ENCODE measurements at places on chromosomes 2 and 18.

DNA sequence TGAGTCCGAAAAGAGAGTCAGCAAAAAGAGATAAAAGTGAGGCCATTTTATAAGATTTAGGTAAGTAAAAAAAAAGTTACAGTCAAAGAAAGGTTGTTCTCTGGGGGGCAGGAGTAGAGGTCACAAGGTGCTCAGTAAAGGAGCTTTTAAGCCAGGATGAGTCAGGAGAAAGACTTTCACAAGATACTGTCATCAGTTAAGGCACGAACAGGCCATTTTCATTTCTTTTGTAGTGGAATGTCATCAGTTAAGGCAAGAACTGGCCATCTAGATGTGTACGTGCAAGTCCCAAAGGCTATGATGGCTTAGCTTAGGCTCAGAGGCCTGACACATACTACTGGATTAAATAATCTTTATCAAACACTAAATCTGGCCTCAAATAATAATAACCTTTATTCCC, 1207.3 kb upstream of the FAM98A start:
- no peak for DNase-seq

DNA sequence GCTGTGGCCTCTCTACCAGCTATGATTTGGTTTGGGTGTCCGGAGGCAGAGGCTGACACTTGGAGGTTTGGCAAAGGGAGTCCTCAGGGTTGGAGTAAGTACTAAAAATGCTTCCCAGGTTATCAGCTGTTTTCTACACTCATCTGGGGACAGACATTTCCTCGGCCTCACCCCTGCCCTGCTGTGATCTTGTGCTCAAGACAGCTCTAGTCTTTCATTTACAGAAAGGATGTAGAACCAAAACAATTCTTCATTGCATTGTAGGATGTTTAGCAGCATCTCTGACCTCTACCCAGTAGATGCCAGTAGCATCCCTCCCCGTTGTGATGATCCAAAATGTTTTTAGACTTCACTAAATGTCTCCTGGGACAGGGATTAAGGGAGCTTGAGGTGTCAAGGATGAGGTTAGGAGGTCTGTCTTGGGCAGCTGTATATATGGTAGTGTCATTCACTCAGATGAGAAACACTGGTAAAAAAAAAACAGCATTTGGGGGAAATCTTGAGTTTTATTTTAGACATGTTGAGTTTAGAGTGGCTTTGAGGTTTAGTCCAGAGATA, 26.6 kb downstream of the CD28 start:
- DNase-seq: no peak

- no peak for DNase-seq
These were observed 331.1 kb downstream of the GULP1 start for GRCh38 chr2:188622601-188623260.

DNA sequence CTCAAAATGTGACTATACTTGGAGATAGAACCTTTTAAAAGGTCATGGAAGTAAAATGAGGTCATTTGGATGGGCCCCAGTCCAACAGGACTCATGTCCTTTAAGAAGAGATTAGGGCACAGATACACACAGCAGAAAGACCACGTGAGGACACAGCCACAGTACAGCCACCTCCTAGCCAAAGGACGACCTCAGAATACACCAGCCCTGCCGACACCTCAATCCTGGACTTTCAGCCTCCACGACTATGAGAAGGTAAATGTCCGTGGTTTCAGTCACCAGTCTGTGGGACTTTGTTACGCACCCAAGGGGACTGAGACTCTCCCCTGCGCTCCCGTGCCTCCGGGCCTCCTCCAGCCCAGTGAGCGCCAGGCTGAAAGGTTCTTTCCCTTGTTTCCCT, 30.2 kb upstream of the HPCAL1 start:
- no peak for DNase-seq

- no peak for DNase-seq
These were observed 78.2 kb upstream of the CHRNA1 start for GRCh38 chr2:174842496-174842895.

DNA sequence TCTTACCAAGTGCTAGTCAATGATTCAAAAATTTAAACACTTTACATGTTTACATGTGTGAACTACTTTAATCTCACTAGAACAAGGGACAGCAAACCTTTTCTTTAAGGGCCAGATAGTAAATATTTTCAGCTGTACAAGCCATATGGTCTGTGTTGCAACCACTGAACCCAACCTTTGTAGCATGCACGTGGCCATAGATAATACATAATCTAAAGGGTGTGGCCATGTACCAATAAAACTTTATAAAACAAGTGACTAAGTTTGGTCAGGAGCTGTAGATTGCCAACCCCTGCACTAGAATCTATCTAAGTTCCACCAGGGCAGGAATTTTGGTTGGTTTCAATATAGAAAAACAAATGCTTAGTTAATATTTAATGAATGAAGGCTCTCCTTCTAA, 18.4 kb upstream of the SPRED2 start:
- DNase-seq: no peak

Data from stimulated activated CD8-positive, alpha-beta memory T cell treated with anti-CD3 and anti-CD28 coated beads, Interleukin-4, amount 100 ng/mL, for 1 hour (primary cell).